Vagina (tissue), 2 donors: ENCODE measurements at places on chromosomes 12 and 14.

- no peak for DNase-seq
Measured at GRCh38 chr12:88036353-88036965, 7.3 kb upstream of the C12orf50 start.

GRCh38 chr14:94079891-94080620 is 946 bp downstream of the DDX24 start:
- no peak for DNase-seq

GRCh38 chr12:130222519-130223218 is 60.4 kb downstream of the FZD10 start:
- DNase-seq, result no peak

- no peak for DNase-seq
Measured at GRCh38 chr14:99667821-99668220, 16.3 kb upstream of the CYP46A1 start.

DNA sequence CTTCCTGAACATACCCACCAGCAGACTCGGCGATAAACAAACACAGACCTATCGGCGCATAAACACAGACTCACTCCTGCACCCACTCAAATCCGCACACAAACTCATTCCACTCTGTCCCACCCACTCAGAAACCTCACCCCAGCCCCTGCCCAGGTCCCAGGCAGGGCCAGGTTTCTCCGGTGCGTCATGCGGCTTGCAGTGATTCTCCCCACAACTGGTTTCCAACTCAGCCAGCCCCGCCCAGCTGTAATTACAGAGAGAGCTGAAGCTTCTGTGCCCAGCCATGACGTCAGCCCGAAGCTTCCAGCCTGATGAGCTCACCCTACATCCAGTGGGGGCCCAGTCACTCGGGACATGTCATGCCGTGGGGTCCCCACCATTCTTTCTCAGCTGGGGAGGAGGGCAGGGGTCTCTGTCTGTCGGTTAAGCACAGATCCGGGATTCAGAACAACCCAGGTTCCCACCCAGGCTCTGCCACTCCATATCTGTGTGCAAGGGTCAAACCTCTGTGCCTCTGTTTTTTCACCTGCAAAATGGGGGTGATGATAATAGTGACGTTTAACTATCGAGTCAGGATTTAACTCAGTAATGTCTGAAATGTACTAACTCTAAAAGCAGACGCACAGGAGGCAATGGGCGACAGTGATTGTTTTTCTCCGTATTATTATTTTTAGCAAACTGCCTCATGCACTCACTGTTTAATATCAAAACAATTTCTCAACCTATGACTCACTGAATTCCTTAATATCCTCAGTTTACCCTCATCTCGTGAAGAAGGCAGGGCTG is 2.3 kb upstream of the HSPB8 start:
- DNase-seq, result no peak

- DNase-seq, result no peak
Measured at GRCh38 chr12:131055596-131056233, 102.0 kb downstream of the ADGRD1 start.

DNA sequence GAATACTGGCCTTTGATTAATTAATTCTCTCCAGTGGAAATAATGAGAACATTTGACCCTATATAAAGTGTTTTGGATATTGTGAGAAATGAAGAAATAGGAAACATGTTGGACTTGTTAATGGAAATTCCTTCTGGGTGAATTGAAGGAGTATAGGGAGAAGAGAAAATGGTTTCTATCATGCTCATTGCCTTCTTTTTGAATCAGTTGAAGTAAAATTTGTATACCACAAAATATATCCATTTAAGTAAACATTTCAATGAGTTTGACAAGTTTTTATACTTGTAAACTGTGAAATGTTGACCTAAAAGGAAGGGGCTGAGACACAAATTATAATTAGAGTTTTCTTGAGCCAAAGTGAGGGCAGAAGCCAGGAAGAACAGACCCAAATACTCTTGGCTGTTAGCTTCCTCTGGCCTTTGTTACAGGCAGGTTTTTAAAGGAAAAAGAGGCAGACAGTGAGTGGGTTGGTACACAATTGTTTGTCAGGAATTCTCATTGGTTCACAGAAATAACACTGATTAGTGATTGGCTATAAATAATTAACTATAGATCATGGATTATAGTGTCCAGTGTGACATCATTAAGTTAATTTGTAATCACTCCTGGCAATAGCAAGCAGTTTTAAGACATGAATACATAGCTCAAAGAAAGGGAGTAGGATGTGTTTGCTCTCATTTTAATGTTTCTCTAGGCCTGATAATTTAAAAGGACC is 826 bp downstream of the ZNF705A start:
- DNase-seq, result no peak

DNA sequence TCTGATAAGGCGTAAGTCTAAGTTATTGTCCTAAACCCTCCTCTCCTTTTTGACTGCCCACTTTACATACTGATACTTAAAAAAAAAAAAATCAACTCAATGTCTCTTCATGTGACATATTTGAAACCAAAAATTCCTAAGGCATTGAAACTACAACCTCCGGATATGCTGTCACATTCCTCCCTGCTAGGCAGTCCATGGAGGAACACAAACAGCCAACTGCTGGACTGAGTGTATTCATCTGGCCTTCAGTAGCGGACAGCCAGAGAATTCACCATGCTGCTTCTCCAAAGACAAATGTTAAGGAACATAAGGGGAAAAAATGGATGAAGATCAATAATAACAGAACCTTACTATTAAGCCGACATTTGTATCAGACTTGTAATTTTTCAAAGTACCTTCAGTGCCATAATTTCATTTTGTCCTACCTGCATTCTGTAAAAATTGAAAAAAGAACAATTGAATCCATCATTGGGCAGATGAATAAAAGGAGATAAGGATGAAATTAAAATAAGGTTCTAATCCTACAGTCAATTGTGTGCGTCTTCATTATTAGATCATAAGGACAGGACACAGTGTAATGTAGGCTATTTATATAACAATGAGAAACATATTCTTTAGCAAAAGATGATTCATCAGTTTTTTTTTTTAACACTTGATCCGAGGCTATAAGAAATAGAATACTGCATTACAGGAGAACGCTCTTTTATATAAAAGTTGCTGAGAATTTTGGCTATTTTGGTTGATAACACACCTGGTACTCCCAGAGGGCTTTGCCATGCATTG is 12.2 kb downstream of the RERG start:
- DNase-seq, result no peak

GRCh38 chr14:71320734-71321573 is 413.7 kb downstream of the PCNX1 start:
- no peak for DNase-seq

GRCh38 chr14:99747582-99748330 is 45.5 kb upstream of the EML1 start:
- no peak for DNase-seq

DNA sequence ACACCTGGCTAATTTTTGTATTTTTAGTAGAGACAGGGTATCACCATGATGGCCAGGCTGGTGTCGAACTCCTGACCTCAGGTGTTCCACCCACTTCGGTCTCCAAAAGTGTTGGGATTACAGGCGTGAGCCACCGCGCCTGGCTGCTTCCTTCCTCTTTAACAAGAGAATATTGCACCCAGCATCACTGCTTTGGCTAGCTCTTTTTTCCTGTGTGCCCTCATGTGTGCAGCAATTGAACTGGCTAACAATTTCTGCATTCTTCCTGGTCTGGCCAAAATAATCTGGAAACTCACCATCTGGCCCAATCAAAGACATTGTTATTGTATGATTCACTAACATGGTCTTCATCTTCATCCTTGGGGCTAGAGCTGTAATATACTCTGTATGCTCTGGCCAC is 2.7 kb upstream of the ASB8 start:
- DNase-seq, result no peak

- DNase-seq, result no peak
Measured at GRCh38 chr12:76457010-76457409, 102.6 kb downstream of the OSBPL8 start.

- DNase-seq, result no peak
Measured at GRCh38 chr12:109157986-109158385, 41.6 kb downstream of the ACACB start.

DNA sequence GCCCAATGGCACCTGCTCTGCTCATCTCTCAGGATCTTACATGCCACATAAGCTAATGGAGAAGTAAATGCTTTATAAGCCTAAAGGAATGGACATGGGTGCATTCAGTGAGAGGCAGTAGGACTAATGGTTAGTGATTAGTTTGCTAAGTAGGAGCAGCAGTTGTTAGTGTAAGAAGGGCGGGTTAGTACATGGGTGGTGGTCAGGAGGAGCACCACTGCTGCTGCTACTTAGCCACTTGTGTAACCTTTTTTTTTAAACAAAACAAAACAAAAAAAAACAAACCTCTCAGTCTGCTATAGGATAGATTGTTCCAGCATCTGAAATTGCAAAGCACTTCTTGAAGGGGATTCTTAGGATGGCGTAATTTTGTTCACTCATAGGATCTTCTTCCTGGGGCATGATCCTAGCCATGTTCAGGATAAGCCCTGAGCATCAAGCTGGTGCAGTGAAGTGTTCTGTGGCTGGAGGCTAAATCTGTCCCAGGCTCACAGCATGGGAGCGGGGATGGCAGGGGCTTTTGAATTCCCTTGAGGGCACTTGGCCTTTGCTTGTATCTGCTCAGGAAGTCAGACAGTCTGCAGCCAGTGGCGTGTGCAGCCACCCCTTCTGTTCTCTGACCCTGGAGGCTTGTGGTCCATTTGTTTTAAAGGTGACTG is 63.6 kb downstream of the CHST11 start:
- DNase-seq, result no peak

DNA sequence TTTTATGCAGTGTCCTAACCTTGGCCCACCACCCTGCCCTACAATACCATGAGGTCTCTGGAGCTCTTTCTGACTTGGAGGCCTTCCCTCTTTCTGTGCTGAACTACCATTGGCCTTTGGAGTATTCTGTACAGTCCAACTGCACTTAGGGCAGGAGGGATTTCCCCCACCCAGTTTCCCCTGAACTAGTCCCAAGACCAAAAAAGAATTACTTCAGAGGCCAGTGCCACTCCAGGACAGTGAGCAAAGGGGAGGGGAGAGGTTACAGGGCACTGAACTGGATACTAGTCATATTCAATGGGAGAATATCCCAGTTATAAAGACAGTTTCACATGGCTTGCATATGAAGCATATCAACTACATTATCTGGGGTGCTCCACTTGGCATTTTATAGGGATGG is 6.1 kb downstream of the SLCO1A2 start:
- DNase-seq, result no peak

DNA sequence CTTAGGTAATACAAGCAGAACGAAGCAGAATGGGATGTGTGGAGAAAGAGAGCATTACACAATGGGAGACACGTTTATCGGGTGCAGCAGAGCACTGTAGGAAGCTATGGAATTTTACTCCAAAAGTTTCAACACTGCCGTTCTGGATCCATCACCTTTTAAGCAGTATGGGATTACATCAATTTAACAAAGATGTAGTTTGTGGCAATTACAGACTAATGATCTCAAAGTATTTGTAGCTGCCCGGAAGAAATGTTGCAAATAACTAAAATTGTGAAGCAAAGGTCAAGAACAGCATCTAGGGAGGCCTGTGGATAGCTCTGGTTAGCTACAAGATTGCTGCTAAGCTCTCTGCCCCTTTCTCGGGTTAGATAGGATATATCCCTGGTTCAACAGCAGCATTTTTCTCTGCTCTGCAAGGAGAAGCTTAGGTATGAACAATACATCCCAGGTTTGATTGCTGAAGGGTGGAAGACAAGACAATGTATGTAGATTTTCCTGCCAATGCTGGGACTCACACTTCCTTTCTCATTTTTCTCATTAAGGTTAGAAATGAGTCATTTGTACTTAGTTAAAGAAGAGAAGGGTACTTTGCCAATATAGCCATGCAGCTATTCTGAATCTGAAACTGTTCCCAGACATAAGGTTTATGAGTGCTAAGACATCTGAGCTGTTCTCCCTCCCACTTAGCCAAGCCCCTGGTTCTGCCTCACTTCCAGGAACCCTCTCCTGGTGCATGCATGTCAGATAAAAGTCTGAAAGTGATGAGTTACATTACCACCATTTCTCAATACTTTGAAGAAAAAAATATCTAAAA is 75.0 kb upstream of the HIF1A start:
- no peak for DNase-seq

- DNase-seq, result no peak
Measured at GRCh38 chr14:52051251-52051650, 17.6 kb downstream of the NID2 start.

- DNase-seq, result no peak
Measured at GRCh38 chr14:64828071-64828470, 51.6 kb downstream of the SPTB start.

- DNase-seq, result no peak
Measured at GRCh38 chr12:54603173-54603814, 14.8 kb upstream of the PPP1R1A start.

DNA sequence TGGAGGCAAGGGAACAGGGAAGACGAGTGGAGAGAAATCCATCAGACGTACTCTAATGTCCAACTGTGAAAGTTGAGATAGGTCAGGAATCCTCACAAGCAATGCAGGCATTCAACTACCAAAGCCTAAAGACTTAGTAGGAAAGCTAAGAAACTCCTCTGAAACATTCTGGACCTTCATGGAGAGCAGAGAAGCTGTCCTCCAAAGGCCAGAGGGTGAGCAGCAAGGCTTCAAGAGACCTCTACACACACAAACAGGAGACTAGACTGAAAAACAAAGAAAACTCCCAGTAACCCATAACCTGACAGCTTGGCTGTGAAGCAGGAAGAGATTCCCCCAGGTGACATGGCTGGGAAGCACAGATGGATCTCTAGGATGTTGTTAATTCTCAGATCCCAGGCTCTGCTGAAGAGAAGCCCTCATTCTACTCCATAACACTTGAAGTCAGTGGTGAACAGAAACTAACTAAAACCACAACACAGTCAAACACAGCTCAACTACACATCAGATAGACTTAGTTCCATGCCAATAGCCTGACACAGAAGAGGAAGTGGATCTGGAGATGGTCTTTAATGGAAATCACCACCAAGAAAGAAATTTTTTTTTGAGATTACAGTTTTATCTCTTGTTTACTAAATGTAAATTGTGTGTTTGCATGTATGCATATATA is 23.2 kb upstream of the LYZ start:
- no peak for DNase-seq

DNA sequence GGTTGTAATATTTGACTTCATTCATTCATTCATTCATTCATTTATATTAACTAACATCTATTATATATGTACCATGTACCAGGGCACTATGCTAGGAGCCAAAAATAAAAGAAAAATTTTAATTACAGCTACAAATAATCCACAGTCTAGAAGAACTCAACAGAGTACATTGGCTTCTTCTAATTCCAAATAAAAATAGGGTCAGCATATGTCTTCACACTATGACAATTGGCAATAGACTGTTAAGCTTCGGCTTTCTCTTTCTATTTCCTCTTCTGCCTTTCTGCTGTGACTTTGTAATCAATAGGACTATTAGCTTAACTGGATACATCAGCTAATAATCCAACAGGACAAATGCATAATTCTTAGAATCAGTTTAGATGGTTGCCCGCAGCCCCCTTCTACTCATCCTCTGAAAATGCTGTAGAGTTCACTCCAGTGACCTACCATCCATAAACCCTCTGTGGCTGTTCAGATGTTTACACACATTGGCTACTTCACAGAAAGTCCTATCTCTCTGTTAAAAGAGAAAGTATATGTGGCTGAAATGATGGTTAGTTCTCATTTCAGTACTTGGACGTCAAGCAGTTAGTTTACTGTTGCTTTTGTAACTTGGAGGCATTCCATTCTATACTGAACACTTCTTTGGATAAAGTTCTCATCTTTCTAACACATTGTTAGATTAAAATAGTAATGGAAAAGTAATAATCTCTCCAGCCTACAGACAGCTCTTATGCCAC is 445.5 kb upstream of the GARIN6 start:
- DNase-seq, result no peak

- DNase-seq, result no peak
Measured at GRCh38 chr12:82730953-82731459, 44.3 kb downstream of the TMTC2 start.

GRCh38 chr12:133234971-133235370 is 706 bp downstream of the ANHX start:
- DNase-seq, result no peak

- DNase-seq, result no peak
Measured at GRCh38 chr14:102097441-102098135, 10.7 kb upstream of the HSP90AA1 start.
